B cell (primary cell): ENCODE measurements at places on chromosomes 12 and 14.
A peak's percentile ranks its signal among the peaks of the same experiment; 100 is the strongest.

- DNase-seq = no peak
These were observed 311.9 kb upstream of the TBX3 start for GRCh38 chr12:114995891-114996290.

DNA sequence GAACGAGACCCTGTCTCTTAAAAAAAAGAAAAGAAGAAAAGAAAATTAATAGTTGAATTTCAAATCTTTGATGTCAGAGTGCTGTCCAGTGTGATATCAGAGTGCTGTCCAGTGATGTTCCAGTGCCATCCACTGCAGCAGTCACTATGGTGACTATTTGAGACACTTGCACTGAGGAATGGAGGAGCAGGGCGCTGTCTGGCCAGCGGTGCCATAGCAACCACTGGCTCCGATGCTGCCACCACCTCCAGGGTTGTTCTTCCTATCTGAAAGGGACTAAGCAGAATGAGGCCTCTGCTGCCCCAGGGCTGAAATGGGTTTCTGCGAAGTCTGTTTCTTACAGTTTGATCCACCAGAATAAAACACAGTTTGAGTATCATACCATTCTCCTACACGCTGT, 272.9 kb downstream of the NUAK1 start:
- DNase-seq = no peak

GRCh38 chr14:76715511-76716081, 45.7 kb upstream of the VASH1 start:
- no peak for DNase-seq

DNA sequence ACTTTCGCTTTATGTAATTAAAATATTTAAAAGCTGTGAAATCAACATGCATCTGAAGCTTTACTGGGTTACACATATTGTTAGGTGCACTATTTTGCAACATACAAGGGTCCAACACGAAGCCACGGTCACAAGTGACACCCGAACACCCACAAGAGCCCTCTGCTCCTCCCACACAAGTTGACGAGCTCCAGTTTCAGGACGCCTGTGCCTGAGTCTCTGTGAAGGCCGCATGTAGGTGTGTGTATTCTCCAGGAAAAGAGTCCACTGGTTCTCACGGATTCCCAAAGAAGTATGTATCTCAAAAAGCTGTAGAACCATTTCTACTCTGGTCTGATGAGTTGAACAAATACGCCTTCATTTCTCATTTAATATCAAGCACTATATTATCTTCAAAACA, 12.0 kb downstream of the SLC15A4 start:
- no peak for DNase-seq

- peak; percentile 78 for DNase-seq
These were observed 554 bp downstream of the SPPL3 start for GRCh38 chr12:120903412-120904196.

DNA sequence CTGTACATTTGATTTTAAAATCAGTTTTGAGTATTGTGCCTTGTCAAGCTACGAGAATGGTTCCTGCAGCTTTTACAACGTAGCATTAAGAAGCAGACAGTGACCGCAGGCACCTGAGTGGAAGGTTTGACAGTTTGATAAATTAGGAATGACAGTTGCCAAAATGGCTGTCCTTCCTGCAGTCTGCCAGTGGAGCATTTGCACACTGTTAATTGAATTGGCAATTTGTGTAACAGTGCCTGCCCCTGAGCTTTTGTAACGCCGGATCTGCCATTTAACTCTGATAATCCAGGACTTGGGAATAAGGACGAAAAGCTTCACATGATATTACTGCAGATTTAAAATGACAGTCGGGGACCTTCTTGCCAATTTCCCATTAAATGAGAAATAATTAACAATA, 385.3 kb downstream of the NPAS3 start:
- no peak for DNase-seq
